CD4-positive, alpha-beta memory T cell (primary cell): ENCODE measurements at places on chromosomes 4 and X.

DNA sequence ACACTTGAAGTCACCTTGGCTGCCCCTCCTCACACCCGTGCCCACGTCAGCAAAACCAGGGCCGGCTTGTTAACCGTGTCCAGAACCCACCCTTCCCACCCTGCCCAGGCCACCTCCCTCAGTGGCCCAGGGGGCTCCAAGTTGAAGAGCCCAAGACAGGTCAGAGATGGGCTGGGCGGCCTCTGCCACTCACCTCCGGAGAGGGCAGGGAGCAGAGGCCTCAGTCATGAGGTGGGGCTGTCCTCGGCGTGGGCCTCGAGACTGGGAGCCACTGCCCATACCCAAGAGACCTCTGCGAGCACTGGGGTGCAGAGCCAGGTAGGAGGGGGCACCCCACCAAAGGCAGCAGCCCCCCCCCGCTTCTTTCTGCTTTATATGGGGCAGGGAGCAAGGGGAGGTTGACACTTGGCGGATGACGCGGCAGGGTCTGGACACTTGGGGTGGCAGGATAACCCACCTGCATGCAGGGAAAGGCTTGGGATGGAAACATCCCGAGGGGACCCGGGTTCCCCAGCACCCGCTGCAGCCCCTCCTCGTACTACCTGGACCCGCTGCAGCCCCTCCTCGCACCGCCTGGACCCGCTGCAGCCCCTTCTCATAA lies 38.0 kb upstream of the SPON2 start:
- H3K4me1 ChIP-seq = peaks cover 6% of the 10 kb centered on the region
- H3K27ac ChIP-seq = no peak overlapping the region
- DNase-seq = no peak
- H3K27me3 ChIP-seq = no peaks in the 10 kb centered on the region

GRCh38 chr4:104494822-104495559 lies at the start of gene CXXC4:
Gene CXXC4, minus strand, starts transcription at chr4:104494894. Its CDS starts 3,092 bp downstream, at chr4:104491802.
- H3K27ac ChIP-seq = no peak within 1 kb of the TSS
- no peak within 1 kb of the TSS for H3K4me3 ChIP-seq
- peaks cover 3% of the 10 kb centered on the region for H3K27me3 ChIP-seq

DNA sequence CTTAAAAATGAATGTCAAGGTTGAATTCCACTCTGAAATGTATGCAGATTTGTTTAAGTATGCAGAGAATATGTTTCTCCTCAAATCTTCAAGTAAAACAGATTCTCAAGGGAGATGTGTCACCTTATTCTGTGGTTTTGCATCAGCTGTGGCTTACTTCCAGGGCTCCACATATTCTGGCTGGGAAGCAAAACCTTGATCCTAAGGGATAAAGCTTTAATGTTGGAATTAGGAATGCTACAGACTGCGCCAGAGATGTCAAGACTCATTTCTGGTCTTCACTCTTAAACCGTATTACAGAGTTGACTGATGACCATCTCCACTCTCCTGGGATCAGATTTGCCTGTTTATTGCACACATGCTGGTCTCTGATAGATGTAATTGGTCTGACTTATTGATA lies 143.9 kb upstream of the DIPK2B start:
- no peak for DNase-seq
- H3K27me3 ChIP-seq = no peaks in the 10 kb centered on the region
- H3K27ac ChIP-seq = no peak overlapping the region
- no peaks in the 10 kb centered on the region for H3K36me3 ChIP-seq

GRCh38 chrX:53269536-53270107 lies 11.8 kb downstream of the IQSEC2 start:
- no peak overlapping the region for H3K27ac ChIP-seq
- no peak for DNase-seq
- H3K4me1 ChIP-seq = no peaks in the 10 kb centered on the region
- no peaks in the 10 kb centered on the region for H3K27me3 ChIP-seq
- no peak overlapping the region for H3K4me3 ChIP-seq

- no peaks in the 10 kb centered on the region for H3K36me3 ChIP-seq
- no peak for DNase-seq
- H3K27ac ChIP-seq = no peak overlapping the region
- H3K27me3 ChIP-seq = no peaks in the 10 kb centered on the region
- H3K4me3 ChIP-seq = no peak overlapping the region
- no peaks in the 10 kb centered on the region for H3K4me1 ChIP-seq
Observed at GRCh38 chrX:117038918-117039440, 576.2 kb upstream of the CT83 start.

DNA sequence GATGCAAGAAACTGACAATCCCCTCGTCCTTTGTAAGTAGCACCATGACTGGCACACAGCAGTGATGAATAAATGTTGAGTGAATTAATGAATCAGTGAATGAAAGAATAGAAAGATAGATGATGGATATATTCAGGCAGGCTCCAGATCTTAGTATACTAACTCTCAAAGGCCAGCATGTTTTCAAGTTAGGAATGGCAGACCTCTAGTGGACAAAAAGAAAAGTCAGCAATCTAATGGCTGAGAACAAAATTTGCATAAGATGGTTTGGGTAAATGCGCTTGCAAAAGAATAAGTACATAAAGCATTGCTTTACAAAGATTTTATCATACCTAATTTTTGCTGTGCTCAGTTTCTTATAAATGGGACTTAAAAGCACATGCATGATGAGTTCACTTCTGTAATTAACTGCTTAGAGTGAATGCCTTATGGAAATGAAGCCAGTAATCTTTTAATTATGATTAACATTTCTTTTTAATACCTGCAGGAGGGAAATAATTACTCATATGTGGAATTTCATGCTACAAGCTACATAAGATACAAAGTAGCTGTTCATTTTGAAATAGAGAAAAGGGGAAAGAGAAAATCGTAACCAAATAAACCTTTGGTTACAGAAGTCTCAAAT lies 126.9 kb upstream of the GPRIN3 start:
- H3K27me3 ChIP-seq = no peaks in the 10 kb centered on the region
- DNase-seq = peak; percentile 58
- H3K27ac ChIP-seq = no peak overlapping the region
- no peaks in the 10 kb centered on the region for H3K36me3 ChIP-seq
- peaks cover 16% of the 10 kb centered on the region for H3K4me1 ChIP-seq
- H3K4me3 ChIP-seq = no peak overlapping the region

- H3K36me3 ChIP-seq = no peaks in the 10 kb centered on the region
- no peak for DNase-seq
Observed at GRCh38 chr4:85659610-85660218, 184.8 kb downstream of the ARHGAP24 start.

GRCh38 chrX:9593756-9594155 lies 128.9 kb downstream of the TBL1X start:
- no peaks in the 10 kb centered on the region for H3K4me1 ChIP-seq
- no peaks in the 10 kb centered on the region for H3K36me3 ChIP-seq
- no peak overlapping the region for H3K27ac ChIP-seq
- no peaks in the 10 kb centered on the region for H3K27me3 ChIP-seq

DNA sequence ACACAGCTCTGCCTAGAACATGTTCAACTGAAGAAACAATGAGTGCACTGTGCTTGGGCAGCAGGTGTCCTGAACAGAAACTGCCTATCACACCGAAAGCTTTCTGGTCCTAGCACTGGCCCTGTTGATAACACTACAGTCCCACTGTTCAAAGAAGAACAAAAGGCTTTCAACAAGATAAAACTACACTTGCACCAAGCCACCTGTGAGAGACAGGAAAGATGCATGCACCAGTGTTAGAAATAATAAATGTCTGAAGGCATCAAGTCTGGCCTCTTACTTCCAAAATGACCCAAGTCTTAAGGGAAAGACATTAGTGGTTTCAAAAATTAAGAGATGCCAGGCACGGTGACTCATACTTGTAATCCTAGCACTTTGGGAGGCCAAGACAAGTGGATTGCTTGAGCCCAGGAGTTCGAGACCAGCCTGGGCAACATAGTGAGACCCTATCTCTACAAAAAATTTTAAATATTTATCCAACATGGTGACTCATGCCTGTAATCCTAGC lies 68.7 kb downstream of the APBB2 start:
- H3K36me3 ChIP-seq = no peaks in the 10 kb centered on the region
- DNase-seq = no peak
- H3K27me3 ChIP-seq = no peaks in the 10 kb centered on the region
- H3K4me1 ChIP-seq = no peaks in the 10 kb centered on the region
- H3K27ac ChIP-seq = no peak overlapping the region

DNA sequence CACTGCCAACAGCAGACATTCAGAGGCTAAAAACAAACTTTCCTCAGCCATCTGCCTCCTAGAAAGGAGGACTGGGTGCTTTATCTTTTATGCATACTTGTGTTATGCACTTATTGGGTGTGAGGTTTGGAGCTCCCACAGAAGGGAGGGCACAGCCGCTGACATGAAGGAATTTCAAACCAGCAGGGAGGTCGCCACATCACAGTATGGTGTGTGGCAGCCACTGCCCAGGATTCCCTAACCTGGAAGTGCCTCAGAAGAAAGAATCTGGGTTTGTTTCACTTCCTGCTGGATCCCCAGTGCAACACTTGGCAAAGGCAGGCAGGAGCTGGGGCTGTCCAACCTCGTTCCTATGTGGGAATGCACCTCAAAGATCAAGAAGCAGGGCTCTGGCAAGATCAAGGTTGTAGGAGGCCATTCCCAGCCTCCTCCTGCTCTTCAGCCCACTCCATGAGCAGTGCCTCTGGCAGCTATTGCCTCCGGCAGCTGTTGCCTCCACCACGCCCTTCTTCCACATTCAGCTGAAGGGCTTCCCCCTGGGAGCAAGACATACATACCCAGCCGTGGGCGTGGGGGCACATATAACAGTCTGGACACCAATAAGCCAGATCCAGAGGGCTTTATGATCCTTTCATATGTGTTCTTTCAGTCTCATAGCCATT lies 109.0 kb upstream of the MAMLD1 start:
- no peak for DNase-seq
- no peak overlapping the region for H3K4me3 ChIP-seq
- H3K4me1 ChIP-seq = peaks cover 8% of the 10 kb centered on the region
- no peaks in the 10 kb centered on the region for H3K36me3 ChIP-seq
- H3K27me3 ChIP-seq = no peaks in the 10 kb centered on the region
- H3K27ac ChIP-seq = no peak overlapping the region

DNA sequence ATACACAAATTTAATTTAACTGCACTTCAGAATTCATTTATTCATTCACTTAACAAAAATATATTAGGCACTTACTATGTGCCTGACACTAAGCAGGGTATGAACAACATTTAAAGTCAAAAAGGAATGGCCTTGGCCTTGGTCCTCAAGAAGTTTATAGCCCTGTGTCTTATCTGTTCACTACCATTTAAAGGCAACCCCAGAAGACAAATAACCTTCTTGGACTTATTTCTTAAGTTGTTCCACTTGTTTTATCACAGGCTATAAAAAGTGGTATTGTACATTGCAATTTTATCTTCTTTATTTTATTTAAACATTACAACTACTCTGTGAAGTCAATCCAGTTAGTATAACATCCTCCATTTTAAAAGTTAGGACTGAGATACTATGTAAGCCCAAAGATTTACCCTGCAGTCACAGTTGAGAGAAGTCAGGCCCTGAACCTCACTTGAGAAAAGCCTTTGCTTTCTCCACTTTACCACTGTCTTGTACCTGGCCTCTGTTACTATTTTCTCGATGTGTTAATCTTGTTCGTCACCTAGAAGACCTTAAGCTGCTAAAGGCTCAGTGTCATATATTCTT lies 305.6 kb upstream of the DIPK2B start:
- H3K4me3 ChIP-seq = no peak overlapping the region
- H3K27me3 ChIP-seq = no peaks in the 10 kb centered on the region
- no peak for DNase-seq
- H3K4me1 ChIP-seq = peaks cover 5% of the 10 kb centered on the region

GRCh38 chr4:69727426-69727825 lies 33.0 kb downstream of the SULT1B1 start:
- no peaks in the 10 kb centered on the region for H3K36me3 ChIP-seq
- H3K27ac ChIP-seq = no peak overlapping the region
- no peaks in the 10 kb centered on the region for H3K27me3 ChIP-seq
- no peak overlapping the region for H3K4me3 ChIP-seq
- DNase-seq = no peak

GRCh38 chrX:134847133-134847532 lies 143.7 kb upstream of the SMIM10 start:
- H3K36me3 ChIP-seq = no peaks in the 10 kb centered on the region
- no peak overlapping the region for H3K27ac ChIP-seq
- no peaks in the 10 kb centered on the region for H3K4me1 ChIP-seq
- H3K27me3 ChIP-seq = no peaks in the 10 kb centered on the region

GRCh38 chr4:98540803-98541202 lies 117.6 kb downstream of the TSPAN5 start:
- H3K36me3 ChIP-seq = no peaks in the 10 kb centered on the region
- DNase-seq = no peak
- H3K27me3 ChIP-seq = no peaks in the 10 kb centered on the region
- no peak overlapping the region for H3K4me3 ChIP-seq
- no peak overlapping the region for H3K27ac ChIP-seq
- peaks cover 8% of the 10 kb centered on the region for H3K4me1 ChIP-seq

DNA sequence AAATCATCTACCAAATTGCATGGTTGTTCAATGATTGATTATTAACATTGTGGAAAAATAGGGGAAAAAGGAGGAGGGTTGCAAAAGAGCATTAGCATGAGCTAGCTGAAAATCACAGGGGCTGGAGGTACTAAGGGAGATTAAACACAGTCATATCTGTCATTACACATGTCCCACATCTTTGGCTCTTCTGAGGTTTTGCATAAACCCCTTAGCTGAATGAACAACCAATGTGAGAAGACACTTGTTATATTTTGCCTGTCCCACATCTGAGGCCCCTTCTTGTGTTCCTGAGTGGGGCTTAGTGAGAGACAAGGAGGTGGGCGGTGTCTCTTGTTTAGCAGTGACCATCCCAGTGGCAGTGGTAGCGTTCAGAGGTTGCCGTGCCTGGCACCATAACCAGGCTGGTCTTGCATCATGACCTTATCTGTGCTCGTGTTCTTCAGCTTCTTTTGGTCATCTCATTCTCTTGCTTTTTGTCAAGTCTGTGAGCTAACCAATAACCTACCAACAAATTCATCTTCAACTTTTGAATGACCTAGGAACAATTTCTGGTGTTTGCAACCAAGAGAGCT lies 95.6 kb downstream of the MID1IP1 start:
- H3K4me1 ChIP-seq = peaks cover 3% of the 10 kb centered on the region
- H3K27ac ChIP-seq = no peak overlapping the region
- DNase-seq = no peak
- H3K36me3 ChIP-seq = no peaks in the 10 kb centered on the region
- no peak overlapping the region for H3K4me3 ChIP-seq
